Hematopoietic multipotent progenitor cell treated with erythropoietin and hydrocortisone succinate and interleukin-3 and kit ligand, for 8 days (in vitro differentiated cells): ENCODE measurements at places on chromosomes 2 and 18.

DNA sequence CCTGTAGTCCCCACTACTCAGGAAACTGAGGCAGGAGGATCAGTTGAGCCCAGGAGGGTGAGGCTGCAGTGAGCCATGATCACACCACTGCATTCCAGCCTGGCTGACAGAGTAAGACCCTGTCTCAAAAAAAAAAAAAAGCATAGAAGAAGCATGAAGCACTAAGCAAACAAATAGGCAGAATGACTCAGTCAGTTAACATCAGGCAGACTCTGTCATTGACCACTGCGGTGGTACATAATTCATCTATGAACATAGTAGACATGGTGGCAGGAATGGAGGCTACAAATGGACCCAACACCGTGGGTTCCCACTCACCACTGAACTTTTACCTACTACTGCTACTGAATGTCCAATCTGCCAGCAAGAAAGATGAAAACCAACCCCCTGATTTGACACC is 7.6 kb upstream of the ASXL2 start:
- no peak for DNase-seq

GRCh38 chr2:46304635-46305034 is 7.4 kb downstream of the EPAS1 start:
- no peak for DNase-seq

DNA sequence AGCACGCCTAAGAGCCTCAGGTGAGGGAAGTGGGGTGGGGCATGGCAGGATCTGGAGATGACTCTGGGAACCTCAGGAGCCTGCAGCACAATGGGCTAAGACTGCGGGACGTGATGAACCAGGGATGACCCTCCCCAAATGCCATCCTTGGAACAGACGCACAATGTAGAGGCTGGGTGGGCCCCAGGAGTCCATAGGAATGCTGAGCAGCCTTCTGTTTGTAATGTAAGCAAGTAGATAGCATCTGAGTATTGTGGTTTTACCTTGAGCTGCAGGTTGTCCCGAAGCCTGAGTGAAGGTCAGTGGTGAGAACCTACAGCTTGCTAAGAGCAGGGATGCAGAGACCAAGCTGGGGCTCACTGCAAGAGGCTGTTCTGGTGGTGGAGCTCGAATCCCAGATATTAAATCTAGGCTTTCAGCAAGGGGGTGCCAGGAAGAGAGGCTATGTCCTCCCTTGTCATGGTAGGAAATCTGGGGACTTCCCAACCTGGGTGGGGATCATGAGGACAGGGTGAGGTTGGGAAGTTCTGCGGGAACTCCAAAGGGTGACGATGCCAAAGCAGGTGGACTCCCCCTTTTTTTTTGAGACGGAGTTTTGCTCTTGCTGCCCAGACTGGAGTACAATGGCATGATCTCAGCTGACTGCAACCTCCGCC is 5.8 kb downstream of the SCTR start:
- DNase-seq = no peak

DNA sequence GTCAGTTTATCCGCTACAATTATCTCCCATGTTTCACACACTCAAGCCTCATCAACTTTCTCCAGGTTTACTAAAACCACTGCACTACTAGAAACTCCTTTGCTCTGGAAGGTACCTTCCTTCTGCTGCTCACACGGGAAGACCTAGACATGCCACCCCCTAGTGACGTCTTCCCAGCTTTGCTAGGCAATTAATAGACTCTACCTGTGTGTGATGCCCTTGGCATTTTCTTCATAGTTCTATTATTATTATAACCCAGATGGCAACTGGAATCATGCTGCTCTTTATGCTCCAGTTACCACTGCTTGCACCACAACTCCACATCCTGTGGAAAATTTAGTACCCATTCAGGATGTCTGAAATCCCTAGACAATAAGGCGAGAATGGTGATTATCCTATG is 42.4 kb downstream of the CACNB4 start:
- no peak for DNase-seq

- DNase-seq = peak; percentile 71
Measured at GRCh38 chr2:231781798-231782726, 980 bp upstream of the PDE6D start.

- DNase-seq = no peak
Measured at GRCh38 chr2:207330912-207331311, 165.2 kb upstream of the KLF7 start.

- DNase-seq = no peak
Measured at GRCh38 chr2:240972636-240973521, 25.5 kb upstream of the SNED1 start.

GRCh38 chr2:60484133-60484645 is 69.3 kb downstream of the BCL11A start:
- DNase-seq = no peak

- DNase-seq = no peak
Measured at GRCh38 chr2:173002751-173003541, 72.7 kb upstream of the MAP3K20 start.

DNA sequence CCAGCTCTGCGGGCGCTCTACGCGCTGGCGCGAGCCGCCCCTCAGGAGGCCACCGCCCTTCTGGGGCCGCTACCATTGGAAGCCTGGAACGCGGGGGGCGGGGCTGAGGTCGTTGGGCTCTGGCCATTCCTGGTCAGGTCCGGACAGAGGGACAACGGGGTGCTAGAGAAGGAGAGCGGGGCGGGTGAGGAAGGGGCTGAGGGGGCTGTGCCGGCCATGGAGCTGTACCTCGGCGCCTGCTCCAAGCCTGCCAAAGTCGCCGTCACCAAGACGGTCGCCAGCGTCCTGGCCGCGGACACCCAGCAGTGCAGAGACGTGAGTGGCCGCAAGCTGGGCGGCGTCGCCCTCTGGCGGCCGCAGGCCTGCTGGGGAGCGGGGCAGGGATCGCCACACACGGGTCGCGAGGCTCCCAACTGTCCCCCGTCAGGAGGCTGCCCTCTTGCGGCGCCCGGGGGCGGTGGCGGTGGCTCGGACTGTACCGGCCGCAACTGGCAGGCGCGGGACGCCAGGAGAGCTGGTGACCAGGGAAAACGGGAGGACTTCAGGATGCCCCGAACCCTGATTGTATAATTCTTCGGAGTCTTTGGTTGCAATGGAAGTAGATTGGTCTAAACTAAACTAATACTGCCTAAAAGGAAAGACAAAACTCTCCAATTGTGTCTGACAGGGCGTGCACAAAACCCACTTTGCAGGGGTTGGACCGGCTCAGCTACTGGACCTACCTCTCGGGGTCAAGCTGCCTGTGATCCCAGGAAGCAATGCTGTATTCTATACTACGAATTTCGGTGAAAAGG is at the start of gene FSIP2:
FSIP2 (plus strand) TSS at position 126 of the 794 bp plus-strand sequence; CDS start at position 217, 91 bp downstream.
- peak; percentile 77 for DNase-seq

- no peak for DNase-seq
Measured at GRCh38 chr2:237432484-237433092, 18.6 kb upstream of the COL6A3 start.

- DNase-seq = peak; percentile 64
Measured at GRCh38 chr2:42924418-42924886, 132.1 kb upstream of the HAAO start.

GRCh38 chr18:21916594-21916993 is 176.0 kb downstream of the MIB1 start:
- no peak for DNase-seq

DNA sequence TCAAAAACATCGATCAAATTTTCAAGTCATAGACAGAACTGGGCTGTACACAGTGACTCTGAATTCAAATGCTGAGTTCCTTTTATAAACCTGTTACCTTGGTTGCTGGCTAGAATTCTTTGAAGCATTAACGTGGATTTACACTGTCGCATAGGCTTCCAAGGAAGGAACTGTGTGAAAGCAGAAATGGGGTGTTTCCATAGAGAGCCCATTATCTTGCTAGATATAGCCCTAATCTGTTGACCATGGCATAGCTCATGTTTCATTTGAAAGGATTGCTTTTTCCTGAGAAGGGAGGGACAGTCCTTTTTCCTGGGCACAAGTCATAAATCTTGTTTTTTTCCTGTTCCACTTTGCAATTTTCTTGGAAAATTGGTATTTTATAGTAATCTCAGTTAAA is 73.8 kb upstream of the NEUROD1 start:
- DNase-seq = no peak

DNA sequence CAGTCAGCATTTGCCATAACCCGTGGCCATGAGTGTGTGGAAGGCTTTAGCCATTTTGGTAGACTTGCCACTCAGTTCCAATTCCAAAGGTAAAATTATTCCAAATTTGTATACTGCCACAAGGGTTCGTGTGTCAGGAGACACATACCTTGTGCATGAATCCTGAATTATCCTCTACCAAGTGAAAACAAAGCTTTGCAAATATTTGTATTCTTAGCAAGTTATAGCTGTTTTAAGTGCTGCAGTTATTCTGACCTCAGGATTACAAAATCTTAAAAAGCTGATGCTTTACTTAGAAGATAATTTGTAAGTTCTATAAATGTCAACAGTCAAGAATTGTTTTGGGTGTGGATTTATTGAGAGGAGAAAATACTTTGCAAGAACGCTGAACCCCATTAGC is 100.6 kb downstream of the ANTXR1 start:
- DNase-seq = no peak

GRCh38 chr2:43853141-43854081 is 14.6 kb downstream of the ABCG8 start:
- DNase-seq = no peak

DNA sequence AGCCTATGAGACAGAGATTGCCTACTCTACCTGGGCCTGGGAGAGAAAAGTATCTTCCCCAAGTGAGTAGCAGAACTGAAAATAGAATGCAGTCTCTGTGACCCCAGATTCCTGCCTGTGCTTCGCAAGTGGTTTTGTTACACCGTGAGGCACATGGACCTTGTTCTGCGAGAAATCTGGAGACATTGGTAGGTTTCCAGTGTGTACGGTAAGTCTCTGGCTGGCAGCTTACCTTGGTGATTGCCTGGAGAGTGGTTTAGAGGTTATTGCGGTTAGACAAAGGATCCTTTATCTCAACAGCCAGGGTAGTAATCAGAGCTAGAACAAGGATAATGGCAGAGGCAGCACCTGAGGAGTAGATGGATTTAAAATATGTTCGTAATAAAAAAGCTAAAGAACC is 606.0 kb upstream of the GCFC2 start:
- DNase-seq = no peak

DNA sequence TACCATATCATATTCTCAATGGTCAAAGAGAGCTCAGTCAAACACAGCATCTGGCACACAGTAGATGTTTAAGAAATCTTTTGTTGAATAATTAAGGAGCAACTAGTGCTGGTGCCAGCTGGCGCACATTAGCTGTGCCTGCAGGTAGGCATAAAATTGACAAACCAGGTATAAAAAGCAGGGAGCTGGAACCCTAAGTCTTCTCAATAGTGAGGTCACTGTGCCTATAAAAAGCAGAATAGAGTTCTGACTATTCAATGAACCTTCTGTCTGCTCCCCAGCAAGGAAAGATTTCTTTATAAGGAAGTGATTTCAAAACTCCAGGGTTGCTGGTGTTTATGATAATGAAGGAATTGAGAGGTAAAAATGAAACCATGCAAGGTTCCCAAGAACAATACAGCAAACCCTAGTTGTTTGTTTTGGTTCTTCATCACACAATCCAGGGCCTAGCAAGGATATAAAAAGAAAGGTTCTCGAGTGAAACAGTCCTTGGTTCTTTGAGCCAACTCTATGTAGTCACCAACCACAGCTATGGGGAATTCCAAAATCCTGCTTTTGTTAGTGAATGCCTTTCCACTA is 76.1 kb downstream of the THADA start:
- DNase-seq = no peak

- no peak for DNase-seq
Measured at GRCh38 chr2:192016265-192016664, 169.4 kb upstream of the CAVIN2 start.

GRCh38 chr2:138622613-138623012 is 121.0 kb downstream of the SPOPL start:
- DNase-seq = no peak

DNA sequence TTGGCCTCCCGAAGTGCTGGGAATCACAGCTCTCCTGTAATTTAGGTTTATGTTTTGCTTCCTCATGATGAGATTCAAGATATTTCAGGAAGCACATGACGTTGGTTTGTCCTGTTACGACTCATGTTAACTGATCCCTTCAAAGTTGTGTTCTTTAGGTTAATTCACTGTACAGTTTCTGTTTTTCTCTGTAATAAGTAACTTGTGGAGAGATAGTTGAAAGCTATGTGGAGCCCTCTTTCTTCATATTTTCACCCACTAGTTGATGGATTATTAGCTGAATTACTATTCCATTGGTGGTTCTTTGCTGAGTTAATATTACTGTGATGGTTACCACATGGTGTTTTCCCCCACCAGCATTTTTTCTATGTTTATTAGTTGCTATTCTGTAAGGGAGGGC is 18.3 kb upstream of the CHCHD5 start:
- no peak for DNase-seq

GRCh38 chr2:11285499-11285898 is 58.9 kb downstream of the ROCK2 start:
- no peak for DNase-seq

GRCh38 chr2:55761526-55761925 is 67.9 kb upstream of the PNPT1 start:
- no peak for DNase-seq

- no peak for DNase-seq
Measured at GRCh38 chr2:31581124-31581795, 522 bp upstream of the SRD5A2 start.

GRCh38 chr2:74603282-74604000 is 44.7 kb downstream of the M1AP start:
- no peak for DNase-seq

DNA sequence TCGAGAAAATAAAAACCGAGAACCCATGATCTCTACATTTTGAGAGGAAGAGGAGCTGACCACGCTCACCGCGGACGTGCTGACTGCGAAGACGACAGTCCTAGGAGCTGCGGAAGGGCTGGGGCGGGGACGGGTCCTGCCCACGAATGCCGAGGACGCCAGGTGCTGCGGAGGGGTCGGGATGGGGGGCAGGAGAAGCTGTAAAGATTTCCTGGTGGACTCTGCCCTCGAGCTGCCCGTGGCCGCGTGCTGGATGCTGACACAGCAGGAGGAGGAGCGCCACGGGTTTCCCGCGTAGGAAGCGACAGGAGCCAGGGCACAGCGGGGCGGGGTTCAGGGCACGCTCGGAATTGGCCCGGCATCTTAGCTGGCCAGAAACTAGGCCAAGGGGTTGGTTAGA is 22.2 kb downstream of the ZSCAN30 start:
- no peak for DNase-seq

DNA sequence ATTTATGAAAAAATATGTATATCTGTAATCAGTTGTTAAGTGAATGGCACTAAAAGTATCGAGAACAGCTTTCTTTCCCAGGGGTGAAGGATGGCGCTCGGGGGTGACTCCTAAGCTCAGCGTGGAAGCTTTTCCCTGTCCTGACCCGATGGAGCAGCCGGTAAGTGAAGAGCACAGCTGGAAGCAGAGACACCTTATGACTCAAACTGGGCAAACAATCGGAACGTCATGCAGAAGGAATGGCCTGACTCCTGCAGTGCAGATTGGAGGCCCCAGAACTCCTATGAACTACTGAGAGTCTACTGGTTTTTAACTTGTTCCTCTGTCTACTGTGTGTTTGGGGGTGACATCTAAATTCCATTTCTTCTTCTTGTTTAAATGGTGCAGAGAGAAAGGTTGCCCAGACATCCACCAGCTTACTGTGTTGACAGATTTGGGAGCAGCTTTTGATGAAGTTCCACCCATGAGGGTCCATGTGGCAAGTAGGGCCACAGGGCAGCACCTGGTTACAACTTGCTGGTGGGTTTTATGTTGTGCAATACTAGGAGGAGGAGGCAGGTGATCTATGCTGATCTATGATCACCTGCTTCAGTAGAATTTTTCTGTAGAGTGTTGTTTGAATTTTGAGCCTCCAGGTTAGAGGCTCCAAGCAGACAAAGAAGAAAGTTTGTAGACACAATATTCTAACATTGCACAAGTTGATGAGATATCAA is 52.8 kb upstream of the TMEM182 start:
- DNase-seq = no peak
